ENCODE measurements at places on chromosomes 7 and 10.

DNA sequence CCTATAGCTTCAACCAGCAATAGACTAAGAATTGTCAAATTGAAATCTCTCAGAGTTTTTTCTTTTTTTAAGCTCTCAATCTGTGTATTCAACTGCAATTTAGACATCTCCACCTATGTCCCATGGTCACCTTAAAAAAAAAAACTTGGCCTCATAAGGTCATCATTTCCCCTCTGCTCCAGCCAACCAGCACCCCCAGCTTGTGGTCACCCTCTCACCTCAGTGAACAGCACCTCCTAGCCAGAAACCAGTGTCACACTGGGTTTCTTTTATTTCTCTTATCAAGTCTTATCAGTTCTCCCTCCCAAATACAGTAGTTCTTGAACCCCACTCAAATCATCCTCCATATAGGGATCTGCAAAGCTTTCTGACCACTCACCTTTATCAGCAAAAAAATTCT, 4.0 kb downstream of the ITGB1 start:
- DNase-seq, result no peak

- no peak for DNase-seq
These were observed 78.2 kb downstream of the FAM53B start for GRCh38 chr10:124665980-124666379.

- no peak for DNase-seq
These were observed 36.3 kb downstream of the ABCB1 start for GRCh38 chr7:87564296-87564963.

- DNase-seq, result no peak
These were observed 139.4 kb upstream of the SHH start for GRCh38 chr7:155951554-155952158.

- no peak for DNase-seq
These were observed 14.3 kb upstream of the KCNIP2 start for GRCh38 chr10:101857802-101858476.

- no peak for DNase-seq
These were observed 49.8 kb downstream of the SHOC2 start for GRCh38 chr10:110969183-110969582.

- DNase-seq, result no peak
These were observed 74.9 kb downstream of the LARP4B start for GRCh38 chr10:856416-857157.

DNA sequence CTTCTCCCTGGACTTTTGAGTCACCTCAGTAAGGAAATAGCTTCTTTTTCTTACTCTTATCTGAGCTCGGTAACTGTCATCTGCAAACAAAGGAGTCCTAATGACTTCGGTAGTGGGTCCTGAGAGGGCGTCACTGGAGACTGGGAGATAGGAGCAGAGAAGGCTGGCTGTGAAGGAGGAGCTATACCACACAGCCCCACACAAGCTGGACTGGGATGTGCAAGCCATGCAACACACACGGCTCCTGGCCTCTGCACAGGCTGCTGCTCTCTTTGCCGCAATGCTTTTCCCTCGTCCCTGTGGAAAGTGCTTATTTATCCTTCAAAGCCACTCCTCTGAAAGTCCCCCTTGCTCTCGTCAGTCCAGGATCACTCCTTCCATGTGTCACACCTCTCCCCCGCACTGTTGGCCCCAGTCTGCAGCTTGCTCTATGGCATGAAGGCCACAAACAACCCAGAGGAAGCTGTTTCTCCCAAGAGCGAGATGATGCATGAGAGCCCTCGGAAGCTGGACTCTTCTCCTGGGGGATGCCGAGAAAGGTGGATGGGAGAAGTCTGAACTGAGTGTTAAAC, 14.9 kb downstream of the TMEM273 start:
- DNase-seq, result no peak

- DNase-seq, result no peak
These were observed 85.2 kb upstream of the GLCCI1 start for GRCh38 chr7:7883394-7883793.

DNA sequence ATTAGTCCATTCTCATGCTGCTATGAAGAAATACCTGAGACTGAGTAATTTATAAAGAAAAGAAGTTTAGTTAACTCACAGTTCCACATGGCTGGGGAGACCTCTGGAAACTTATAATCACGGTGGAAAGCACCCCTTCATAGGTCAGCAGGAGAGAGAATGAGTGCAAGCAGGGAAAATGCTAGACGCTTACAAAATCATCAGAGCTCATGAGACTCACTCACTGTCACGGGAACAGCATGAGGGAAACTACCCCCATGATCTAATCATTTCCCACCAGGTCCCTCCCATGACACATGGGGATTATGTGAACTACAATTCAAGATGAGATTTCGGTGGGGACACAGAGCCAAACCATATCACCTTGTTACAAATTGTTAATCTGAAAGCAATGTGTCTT, 15.8 kb downstream of the TAS2R39 start:
- no peak for DNase-seq

GRCh38 chr10:131358741-131359442, 47.4 kb upstream of the TCERG1L start:
- DNase-seq, result no peak
